Fibroblast of skin of back (primary cell): ENCODE measurements at places on chromosomes 4 and X.

GRCh38 chrX:67568769-67569168 is 24.9 kb downstream of the AR start:
- no peak for DNase-seq

DNA sequence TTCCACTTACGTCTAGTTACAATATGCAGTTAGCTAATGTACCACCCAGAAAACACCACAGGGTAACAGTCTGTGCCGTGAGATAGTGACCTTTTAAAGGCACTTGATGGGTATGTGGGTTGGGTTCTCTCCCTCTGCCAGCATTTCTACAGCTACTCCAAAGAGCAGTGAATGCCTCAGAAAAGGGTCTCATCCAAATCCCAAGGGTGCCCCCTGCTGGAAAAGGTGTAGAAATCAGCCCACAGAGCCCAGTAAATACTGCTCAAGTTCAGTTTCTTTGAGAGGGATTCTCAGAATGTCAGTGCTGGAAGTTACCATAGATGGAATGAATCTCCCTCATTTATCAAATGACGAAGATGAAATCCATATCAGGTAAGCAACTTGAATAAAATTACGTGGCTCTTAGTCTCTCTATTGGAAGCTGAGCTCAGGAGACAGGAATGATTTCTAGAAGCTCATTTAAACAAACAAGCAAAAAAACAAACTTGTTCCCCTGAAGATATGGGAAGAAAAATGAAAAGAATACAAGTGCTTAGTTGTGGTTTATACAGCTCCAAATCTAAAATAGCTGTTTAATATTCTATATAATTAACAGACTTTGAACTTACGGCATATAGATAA is 9.5 kb downstream of the RNF175 start:
- peak; percentile 76 for DNase-seq

DNA sequence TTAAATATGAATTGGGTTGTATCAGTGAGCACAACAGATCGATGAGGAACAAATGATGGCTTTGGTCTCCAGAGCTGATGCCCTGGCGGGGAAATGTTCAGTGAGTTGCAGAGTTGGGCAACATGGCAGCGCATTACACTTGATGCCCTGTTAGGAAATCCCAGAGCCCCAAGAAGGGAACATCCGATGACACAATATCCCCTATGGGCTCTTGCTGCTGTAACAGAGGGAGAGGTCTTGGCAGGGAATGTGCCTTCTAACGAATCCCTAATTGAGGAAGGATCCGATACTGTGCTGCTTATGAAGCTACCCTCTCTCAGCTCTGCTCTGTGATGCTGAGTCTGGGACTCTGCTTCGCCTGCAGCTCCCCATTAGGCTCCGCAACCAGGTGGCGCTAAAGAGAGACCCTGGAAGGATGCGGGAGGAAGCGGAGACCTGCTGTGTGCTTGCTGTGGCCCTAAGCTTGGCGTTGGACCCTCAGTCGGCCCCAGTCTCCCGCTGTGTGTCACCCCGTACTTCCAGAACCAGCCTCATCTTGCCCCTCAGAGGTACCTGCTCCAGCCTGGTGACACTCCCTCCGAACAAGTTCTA is 38.9 kb downstream of the PDHA1 start:
- DNase-seq = peak; percentile 27

DNA sequence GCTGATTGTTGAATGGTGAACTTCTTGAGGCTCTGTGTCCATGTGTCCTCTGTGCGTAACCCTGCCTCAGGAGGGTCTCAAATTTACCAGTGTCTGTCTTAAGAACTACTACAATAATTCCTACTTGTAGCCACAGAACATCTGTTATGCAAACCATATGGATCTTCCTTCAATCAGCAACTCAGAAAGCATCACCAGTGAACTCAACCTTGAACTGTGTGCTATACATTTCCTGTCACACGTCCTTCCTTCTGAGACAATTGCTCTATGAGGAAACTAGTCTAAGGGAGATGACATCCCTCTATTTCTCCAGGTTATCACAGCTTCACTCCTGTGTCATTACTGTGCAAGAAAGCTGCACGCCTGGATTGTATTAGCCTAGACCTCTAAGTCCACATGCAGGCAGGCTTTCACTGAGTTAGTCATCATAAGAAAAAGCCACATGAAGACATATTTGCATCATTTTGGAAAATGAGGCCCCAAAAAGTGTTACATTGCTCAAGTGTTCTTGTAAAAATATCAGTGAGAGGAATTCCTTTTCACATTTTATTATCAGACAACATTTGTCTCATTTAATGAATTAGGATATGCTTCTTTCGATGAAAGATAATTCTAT is 157.8 kb downstream of the AFF2 start:
- DNase-seq = no peak

GRCh38 chrX:1751781-1752180 is 136.9 kb downstream of the ASMT start:
- peak; percentile 16 for DNase-seq
